Fibroblast of skin of right biceps (primary cell): ENCODE measurements at places on chromosomes 2 and 18.
A peak's percentile ranks its signal among the peaks of the same experiment; 100 is the strongest.

GRCh38 chr18:21548647-21549046 lies 51.9 kb downstream of the ESCO1 start:
- DNase-seq: no peak

- DNase-seq: no peak
Observed at GRCh38 chr2:88680266-88680902, 11.1 kb upstream of the RPIA start.

DNA sequence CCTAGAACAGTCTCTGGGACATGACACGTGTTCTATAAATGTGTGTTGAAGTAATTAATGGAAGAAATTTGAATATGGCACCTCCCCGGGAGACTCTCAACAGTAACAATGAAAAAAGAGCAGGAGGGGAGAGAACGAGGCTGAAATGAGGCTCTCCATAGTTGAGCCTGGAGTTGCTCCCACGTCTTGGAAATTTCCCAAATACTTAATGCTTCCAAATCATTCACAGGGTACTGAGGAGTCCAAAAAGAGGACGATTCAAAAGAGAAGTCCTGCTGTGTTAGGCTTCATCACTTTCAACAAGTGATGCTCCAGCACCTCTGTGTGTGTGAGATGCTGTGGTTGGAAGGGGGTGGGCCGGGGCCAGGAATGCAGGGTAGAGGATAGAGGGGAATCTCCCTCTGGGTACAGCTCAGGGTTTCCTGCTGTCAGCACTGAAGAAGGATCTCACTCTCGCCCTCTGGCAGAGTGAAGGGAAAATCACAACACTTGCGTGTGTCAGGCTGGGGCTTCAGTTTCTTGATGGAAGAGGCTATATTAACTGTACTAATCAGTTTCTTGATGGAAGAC lies 18.1 kb upstream of the ZNF407 start:
- DNase-seq: peak; percentile 15

- DNase-seq: peak; percentile 66
Observed at GRCh38 chr2:124836416-124836815, 811.3 kb downstream of the CNTNAP5 start.

DNA sequence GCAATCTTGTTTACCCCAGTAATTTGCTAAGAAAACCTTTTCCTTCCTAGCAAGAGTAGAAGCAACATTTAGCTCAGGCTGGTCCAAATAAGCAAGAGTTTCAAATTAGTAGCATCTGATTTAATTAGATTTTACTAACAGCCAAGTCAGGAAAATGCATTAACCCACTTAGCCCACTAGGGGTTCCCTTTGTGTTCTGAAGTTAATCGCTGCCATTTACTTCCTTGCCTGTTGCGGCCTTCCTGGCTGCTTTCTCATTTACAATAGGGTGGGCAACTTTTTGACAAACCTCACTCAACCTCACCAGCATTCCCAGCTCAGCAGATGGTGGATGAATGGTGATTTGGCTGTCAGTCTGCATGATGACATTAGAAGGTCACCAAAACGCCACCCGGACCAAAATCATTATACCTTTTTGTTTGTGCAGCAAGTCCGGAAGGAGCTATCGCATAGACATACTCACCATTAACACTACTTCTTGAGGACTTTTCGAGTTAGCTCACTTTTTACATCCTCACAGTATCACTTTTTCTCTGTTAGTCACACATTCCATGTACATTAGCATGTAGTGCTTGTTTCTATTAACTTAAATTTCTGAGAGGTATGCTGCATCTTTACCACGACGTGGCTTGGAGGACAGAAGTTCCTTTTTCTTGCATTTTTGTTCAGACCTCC lies 101.5 kb upstream of the SETBP1 start:
- peak; percentile 83 for DNase-seq

DNA sequence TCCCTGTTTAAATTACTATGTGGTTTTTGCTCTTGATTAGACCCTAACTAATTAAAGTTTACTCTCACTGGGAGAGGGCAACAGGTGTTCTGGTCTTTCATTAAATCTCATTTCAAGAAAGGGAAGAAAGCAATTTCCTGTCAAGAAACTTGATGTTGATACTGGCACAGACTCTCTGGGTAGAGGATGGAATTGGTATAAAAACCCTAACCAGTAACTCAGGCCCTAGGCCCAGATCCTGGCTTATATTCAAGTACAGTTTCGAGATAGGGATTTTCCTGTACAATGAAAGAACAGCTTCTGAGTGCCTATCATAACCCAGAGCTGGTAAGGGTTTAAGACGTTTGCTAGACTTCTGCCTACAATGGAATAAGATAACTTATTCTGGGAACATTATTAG lies 61.6 kb upstream of the ACYP2 start:
- no peak for DNase-seq

- no peak for DNase-seq
Observed at GRCh38 chr2:229869226-229869625, 52.6 kb downstream of the TRIP12 start.

DNA sequence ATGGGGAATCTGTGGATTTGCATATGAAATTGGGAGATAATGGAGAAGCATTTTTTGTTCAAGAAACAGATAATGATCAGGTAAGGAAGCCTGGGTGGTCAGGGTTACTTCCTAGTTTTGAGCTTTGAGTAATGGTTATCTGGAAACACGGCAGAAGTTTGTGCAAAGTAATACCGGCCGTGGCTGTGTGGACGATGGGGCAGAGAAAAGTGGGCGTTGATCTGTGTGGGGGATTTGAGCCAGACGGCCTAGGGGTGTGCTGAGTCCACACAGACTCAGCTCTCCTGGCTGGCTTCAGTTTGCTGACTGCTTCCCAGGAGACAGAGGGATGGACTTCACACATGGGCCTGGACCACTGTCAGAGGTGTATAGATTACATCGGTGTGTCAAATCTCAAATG lies 21.3 kb downstream of the LPIN1 start:
- no peak for DNase-seq

- peak; percentile 59 for DNase-seq
Observed at GRCh38 chr2:160351956-160352355, 141.7 kb downstream of the RBMS1 start.

- peak; percentile 92 for DNase-seq
Observed at GRCh38 chr2:200399046-200399445, 92.6 kb downstream of the SPATS2L start.

GRCh38 chr18:72727038-72727655 lies 140.6 kb downstream of the NETO1 start:
- DNase-seq: no peak

DNA sequence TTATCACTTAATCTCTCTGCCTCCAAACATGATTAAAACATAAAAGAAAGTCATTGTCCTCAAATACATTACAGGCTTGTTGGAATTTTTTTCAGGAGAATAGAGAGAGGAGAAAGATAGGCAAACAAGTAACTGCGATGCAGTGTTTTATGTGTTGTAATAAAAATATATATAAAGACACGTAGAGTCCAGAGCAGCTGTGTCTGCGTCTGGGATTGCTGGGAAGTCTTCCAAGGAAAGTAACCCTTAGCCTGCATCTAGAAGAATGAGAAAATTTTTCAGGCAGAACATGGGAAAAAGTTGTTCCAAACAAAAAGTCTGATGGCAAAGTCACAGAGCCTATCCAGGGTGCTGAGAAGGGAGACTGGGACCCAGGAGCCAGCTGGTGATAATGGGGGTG lies 91.8 kb upstream of the ST6GAL2 start:
- peak; percentile 64 for DNase-seq

DNA sequence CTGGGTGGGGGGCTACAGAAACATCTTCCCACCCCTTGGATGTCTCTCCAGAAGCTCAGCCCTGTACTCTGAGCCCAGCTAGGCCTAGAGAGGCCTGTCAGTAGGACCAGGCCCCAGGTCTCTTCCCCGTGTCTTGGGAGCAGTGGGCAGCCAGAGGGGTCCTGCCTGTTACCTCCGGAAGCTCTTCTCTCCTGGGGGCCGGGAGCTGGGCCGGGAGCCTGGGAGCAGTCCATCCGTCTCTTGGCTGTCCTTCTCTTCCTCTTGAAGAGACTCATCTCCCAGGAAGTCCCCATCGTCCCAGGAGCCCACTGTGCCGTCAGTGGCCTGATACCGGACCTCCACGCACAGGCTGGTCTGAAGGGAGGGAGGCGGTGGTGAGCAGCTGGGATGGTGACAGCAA lies 38.3 kb upstream of the OTOF start:
- DNase-seq: no peak

GRCh38 chr2:129796801-129797488 lies 182.5 kb upstream of the RAB6C start:
- DNase-seq: no peak

DNA sequence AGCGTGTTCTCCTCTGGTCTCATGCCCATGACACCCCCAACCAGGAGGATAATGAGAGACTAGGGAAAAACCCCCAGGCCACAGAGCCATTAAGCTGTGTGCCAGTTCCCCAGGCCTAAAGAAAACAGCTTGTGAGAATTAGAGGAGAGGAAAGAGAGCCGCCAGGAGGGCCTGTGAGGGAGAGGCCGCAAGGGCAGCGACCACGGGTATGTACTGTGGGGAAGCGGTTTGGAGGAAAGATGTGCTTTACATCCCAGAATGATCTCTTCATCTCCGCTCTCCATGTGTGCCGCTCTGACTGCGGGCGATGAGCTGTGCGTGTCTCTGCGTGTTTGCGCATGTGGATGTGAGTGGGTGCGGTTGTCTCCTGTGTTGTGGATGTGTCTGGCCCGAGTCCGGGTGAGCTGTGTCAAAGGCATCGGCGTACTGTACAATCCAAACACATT lies 82.9 kb downstream of the DYSF start:
- DNase-seq: peak; percentile 12
